ENCODE measurements at places on chromosomes 7 and 10. TPM values are rescaled to one million over a fixed set of nuclear protein-coding genes. Genes with fewer than 3 reads are reported as not detected.
A peak's percentile ranks its signal among the peaks of the same experiment; 100 is the strongest.

The LRRC18 gene
- 0.31 TPM for total RNA-seq

The GSTO1 gene
- total RNA-seq = 35.9 TPM

The CHRM2 gene
- total RNA-seq = 5.4 TPM

The DNAJB6 gene
- 97.9 TPM for total RNA-seq

The MDH2 gene
- total RNA-seq = 109 TPM

The FAM180A gene
- total RNA-seq = not detected

The PDZD7 gene
- total RNA-seq = 6.9 TPM

The BZW2 gene
- total RNA-seq = 101 TPM

The NSUN5 gene
- 32.9 TPM for total RNA-seq

The OR6V1 gene
- total RNA-seq = not detected

DNA sequence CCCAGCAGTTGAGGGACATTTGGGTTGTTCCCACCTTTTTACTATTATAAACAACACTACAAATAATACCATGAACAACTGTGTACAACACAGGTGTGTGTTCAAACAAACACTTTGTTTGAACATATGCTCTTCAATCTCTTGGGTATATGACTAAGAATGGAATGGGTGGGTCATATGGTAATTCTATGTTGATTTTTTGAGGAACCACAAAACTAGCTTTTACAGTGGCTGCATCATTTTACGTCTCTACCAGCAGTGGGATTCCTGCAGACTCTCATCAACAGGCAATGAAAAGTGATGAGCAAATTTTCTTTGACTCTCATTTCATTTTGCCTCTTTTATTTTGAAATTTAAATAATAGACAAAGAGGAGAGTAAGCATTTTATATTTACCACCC is 116.9 kb upstream of the KLF14 start:
- no peak for ATAC-seq

DNA sequence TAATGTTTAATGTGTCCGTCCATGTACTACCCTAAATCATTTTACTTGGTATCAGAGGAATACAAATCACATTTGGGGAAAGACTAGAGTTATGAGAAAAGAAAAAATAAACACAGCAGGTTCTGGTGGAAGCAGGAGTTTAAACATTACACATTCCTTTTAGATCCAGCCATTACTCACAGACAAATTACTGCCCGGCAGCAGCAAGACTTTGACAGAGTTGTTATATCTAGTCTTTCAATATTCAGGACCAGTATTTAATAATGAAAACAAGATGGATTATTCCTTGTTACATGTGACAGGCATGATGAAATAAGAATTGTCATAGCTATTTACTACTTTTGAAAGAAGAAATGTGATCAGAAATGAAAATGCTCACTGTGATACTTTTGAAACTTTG is 131.8 kb upstream of the GNAI1 start:
- ATAC-seq = no peak

GRCh38 chr7:112307506-112307905 is 101.0 kb downstream of the ZNF277 start:
- no peak for ATAC-seq

DNA sequence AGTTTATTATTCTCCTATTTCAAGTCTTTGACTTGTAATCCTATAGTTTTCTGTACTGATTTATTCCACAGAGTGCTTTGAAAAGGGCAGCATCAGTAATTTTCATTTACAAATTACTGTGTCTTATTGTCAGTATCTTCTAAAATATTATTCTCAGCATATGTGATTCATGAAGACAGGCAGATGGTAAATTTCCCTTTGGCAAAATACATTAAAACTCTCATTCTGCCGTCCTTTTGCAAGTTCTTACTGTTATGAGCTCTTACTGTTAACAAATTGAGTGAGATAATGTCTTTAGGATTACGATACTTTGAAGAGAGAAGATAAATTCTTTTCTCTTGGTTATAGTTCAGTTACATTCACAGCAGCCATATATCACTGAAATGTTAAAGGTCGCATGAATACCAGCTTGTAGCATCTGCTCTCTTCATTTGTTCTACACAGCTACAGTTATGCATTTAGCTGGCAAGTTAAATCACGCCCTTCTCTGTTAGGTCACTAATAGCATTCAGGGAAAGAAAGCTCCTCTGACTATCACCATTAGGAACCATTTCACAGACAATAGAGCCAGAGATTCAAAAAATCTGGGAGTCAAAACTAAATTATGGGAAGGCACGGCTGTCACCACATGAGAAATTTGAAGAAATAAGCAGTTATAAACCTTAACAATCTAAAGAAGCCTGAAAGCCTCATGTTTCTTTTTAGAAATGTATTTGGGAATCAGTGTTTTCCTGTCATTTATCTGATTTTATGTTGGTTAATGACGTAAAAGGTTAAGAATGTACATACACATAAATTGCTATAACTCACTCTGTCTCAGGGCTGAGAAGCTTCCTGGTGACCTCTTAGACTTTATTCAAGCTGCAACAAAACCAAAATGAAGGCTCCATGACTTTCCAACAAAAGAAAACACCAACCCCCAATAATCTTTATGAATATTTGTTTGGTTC is 109.6 kb upstream of the SP4 start:
- peak; percentile 96 for ATAC-seq

GRCh38 chr10:118259288-118259906 is 82.7 kb downstream of the FAM204A start:
- no peak for ATAC-seq

DNA sequence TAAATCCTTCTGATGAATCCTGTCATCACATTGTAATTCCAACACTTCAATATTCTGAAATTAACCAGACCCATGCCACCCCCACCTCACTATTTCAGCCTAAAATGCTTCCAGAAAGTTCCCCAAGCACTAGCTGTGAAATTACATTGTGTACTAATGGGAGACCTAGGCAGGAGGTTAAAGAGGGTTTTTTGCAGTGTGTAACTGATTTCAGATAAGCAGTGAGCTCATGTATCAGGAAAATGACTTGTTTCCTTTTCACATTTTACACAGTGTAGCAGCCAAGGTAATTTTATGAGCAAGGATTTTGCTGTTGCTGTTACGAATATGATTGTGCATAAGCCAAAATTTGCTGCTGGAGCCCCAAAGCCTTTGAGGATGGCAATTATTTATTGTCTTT is 129.0 kb downstream of the INHBA start:
- ATAC-seq = peak; percentile 41

GRCh38 chr7:36851382-36851781 is 127.1 kb upstream of the AOAH start:
- no peak for ATAC-seq

- ATAC-seq = peak; percentile 66
Observed at GRCh38 chr7:119270045-119270464, 1002.9 kb upstream of the KCND2 start.

DNA sequence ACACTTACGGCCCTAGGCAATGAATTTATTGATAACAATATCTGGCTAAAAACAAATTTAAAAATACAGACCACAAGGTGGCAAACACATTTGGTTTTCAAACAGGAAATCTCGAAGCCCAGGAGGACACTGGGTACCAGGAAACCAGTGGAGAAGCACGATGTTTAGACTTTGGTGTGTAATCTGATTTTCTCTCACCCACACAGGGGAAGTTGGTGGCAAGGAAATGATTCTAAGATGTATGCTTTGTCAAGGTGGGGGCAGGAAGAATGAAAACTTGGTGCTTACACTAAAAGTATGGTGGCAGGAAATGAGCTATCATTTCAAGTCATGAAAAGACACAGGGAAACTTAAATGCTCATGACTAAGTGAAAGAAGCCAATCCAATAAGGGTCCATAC is 113.2 kb upstream of the ANKRD1 start:
- no peak for ATAC-seq

DNA sequence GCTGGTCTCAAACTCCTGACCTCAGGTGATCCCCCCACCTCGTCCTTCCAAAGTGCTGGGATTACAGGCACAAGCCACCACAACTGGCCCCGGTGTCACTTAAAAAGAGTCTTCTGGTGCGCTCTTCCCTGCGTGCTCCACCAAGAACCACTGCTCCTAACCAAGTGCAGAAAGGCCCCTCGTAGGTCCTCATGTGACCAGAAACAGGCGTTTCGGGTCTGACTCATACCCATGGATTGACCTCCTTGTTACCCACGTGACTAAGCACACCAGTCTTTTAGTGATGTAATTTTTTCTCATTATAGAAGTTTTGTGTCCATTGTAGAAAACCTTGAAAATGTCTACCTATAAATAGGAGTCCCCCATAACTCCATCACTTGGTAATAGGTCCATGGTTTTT is 13.9 kb downstream of the FKBP6 start:
- ATAC-seq = peak; percentile 72

GRCh38 chr7:760006-760405 is 32.9 kb upstream of the PRKAR1B start:
- ATAC-seq = no peak

DNA sequence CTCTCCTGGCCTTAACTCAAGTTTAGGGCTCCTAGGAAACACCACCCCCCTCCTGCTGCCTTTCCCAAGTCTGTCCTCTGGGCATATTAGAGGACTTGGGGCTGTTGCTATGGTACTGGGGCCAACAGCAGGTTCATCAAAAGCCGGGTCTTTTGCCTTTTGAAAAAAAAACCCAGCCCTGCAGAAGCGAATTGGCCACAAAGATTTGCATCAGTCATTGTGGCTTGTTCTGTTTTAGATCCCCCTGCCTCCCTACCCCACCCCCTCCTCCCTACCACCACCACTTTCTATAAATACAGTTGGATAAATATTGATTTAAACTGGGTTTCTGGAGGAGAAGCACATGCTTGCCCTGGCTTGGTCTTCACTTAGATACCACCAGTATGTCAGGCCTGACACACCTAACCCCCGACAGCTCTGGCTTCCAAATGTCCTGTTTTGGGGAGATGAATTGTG is 7.0 kb downstream of the MXI1 start:
- no peak for ATAC-seq

GRCh38 chr10:115606086-115606485 is 512.9 kb downstream of the ATRNL1 start:
- ATAC-seq = no peak

DNA sequence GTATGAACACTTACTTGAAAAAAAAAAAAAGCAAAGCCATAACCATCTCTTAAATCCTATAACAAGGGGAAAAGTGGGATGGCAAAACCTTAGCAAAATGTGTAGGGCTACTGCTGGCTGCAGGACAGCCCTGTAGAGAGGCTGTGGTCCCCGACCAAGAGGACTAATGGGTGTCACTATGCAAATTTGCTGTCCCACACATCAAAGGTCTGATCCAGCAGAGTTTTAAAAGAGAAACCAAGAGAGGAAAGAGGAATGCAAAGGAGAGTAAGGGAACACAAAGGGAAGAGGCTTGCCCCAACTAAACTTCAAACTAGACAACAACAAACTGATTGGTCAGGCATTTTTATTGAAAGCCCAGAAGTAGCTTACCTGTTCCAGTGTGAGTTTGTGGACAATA is 3.1 kb upstream of the ZNRF2 start:
- no peak for ATAC-seq

GRCh38 chr7:87038993-87039690 is 20.3 kb downstream of the ELAPOR2 start:
- ATAC-seq = peak; percentile 44

GRCh38 chr7:1767524-1767923 is 97.4 kb downstream of the ELFN1 start:
- peak; percentile 27 for ATAC-seq

DNA sequence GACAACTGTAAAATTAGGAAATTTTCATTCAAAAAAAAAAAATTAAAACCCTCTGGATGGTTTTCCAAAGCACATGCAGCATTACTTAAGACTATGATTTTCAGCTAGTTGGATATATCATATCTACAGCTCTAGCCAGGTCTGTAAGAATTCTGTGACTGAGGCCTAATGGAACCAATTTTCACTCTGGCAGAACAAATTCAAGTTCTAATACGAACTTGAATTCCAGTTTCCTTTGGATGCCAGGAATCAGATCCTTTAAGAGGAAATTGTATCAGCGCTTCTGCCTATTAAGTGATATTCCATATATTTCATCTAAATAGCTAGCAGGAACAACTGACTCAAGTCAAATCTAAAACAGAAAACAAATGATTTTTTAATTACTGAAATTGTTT is 34.8 kb downstream of the SKIDA1 start:
- no peak for ATAC-seq

GRCh38 chr7:134045716-134046115 is 81.4 kb upstream of the LRGUK start:
- no peak for ATAC-seq

DNA sequence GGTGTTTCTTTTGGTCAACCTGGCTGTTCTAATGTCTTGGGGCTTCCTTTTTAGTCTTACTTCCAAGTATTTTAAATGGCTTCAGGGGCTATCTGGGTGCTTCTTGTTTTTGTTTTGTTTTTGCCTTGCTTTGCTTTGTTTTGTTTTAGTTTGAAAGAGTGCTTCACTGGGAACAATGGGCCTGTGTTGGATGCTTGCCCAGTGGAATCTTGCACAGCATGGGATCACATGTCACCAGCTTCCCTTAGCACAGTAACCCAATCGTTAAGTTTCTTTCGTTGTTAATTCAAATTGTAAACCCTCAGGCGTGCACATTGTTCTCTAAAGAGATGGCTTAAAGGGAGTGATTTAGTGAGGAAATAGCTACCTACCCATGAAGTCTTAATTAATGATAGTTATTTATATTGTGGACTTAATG is 8.9 kb downstream of the COL17A1 start:
- peak; percentile 81 for ATAC-seq

- ATAC-seq = no peak
Observed at GRCh38 chr7:88628363-88629085, 131.0 kb upstream of the ZNF804B start.

DNA sequence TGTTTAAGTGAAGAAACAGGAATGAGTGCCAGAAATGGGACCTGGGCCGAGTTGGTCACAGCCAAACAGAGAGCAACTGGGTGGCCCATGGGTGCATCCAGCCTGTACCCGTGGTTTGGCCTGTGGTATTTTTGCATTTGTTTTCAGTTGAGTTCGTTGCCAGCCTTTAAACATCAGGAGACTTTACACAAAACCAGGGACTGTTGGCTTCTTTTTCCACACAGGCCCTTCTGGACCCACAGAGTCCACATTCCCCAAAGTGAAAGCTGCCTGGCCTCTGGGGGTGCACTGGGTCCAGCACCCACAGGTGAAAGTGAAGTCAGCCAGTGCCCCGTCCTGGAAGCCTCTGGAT is 54.1 kb upstream of the TNS3 start:
- no peak for ATAC-seq

DNA sequence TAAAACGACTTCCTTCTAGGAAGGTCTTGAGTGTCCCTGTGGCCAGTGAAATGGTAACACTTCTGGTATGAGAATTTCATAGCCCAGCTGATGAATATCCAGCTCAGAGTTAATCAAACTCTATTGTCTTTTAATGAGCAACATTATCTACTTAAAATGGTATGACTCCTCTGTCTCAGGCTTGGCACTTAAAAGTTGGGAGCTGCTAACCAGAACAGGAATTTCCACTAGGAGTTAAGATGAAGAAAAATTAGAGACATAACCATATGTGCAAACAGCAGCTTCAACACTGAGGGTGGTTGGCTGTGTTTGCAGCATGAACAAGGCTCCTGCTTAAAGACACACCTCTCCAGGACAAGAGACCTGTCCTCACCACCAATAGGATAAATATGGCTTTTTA is 46.8 kb downstream of the CH25H start:
- no peak for ATAC-seq

All from motor neuron (in vitro differentiated cells).